ENCODE measurements at places on chromosomes 13 and 19.

GRCh38 chr13:46672338-46673090 lies 119.5 kb downstream of the LRCH1 start:
- DNase-seq, result no peak

DNA sequence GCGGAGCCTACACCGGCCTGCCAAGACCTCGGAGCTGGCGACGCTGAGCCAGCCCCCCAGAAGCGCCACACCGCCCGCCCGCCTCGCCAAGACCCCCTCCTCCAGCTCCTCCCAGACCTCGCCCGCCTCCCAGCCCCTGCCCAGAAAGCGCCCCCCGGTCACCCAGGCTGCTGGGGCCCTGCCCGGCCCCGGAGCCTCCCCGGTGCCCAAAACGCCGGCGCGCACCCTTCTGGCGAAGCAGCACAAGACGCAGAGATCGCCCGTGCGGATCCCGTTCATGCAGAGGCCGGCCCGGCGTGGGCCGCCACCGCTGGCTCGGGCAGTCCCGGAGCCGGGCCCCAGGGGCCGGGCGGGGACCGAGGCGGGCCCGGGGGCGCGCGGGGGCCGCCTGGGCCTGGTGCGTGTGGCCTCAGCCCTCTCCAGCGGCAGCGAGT lies 10.2 kb downstream of the C19orf25 start:
- no peak for DNase-seq

- DNase-seq, result no peak
Observed at GRCh38 chr13:106101201-106101600, 434.3 kb downstream of the EFNB2 start.

DNA sequence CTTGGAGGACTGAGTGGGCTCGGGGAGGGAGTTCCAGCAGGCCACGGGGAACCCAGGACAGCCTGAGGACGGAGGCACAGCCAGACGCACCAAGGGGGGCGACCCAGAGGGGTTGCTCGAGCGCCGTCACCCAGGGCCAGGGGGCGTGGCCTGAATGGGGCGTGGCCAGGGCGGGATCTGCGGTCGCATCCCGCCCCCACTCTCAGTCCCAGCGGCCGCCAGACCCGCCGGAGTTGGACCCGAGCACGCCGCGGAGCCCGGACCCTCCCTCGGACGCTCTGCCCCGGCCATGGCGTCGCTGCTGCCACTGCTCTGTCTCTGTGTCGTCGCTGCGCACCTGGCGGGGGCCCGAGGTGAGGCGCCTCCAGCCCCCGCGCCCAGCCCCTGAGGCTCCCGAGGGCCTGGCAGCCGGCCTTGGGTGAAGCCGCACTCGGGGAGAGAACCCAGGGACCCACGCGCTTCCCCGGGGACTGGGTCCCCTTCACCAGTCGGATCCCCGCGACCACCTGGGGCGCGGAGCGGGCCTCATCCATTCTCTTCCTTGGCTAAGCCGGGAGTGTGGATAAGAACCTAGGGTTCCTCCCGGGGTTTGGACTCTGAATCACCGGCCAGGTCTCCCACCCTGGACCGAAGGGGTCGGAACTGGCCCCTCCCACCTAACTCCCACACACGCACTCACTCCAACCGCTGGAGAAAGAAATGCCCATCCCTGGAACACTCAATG lies at the start of gene CILP2:
TSS of gene CILP2 (plus strand) at position 205 of the 724 bp plus-strand sequence. CDS start at position 290, 85 bp downstream.
- DNase-seq, result no peak

DNA sequence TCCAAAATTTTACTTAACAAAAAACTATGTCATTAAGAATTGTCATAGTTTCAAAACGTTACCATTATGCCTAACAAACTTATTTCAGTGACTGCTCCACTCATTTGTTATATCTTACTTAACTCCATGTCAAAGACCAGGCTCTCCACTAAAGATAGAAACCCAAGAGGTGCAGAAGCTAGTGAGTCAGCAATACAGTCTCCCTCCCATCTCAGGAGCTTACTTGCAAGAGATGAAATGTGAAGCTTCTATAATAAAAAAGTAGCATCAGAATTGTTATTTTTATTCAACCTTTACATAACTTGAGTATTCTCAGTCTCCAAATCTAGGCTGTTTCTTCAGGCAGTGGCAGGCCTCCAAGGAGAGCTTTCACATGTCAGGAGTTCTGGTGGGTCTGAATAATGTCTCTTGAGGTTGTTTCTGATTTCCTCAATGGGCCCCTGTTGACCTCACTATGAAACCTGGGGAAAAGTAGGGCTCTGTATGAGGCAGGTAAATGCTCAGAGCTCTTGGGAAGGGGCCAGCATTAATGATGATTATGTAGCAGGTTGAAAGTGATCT lies 242.0 kb downstream of the NDFIP2 start:
- DNase-seq, result no peak

DNA sequence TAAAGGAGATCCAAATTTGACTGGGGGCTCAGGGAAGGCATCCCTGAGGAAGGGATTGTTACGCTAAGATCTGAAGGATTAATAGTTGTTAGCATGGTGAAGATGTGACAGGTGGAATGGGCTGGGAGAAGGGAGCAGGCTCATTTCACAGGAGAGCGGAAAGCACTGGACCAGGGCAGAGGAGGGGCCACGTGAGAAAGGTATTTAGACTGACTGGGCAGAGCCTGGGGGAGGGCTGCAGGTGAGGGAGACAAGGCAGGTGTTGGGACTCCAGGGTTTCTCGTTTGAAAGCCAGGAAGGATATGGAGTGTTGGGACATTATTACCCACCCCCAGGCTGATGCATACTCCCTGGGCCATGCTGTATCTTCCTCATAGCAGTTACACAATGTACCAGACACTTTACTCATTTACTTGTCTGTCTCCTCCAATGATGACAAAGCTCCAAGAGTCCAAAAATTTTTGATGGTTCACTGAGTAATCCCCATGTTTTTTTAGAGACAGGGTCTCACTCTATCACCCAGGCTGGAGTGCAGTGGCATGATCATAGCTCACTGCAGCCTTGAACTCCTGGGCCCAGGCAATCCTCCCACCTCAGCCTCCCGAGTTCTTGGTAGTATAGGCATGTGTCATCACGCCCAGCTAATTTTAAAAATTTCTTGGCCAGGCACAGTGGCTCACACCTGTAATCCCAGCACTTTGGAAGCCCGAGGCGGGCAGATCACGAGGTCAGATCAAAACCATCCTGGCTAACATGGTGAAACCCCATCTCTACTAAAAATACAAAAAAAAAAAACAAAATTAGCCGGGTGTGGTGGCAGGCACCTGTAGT lies 2.3 kb downstream of the TRAPPC6A start:
- no peak for DNase-seq

- DNase-seq, result no peak
Observed at GRCh38 chr13:110200276-110200870, 106.6 kb downstream of the COL4A1 start.

DNA sequence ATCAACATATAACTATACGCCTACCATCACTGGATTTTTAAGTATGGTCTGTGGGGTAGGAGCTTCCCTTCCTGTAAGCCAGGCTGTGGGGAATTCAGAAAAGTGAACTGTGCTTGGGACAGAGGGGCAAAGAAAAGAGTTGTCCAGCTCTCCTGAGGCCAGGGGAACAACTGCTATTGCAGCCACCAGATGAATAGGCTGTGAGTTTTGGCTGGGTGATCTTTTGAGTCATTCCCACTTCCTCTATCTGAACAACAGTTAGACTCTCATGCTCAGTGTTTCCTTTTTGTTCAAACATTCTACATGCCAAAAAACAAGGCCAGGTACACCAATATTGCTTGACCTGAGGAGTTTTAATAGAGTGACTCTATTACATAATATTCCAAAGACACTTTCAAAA lies 426.2 kb upstream of the DACH1 start:
- DNase-seq, result no peak

GRCh38 chr19:38361633-38362075 lies 12.7 kb upstream of the PSMD8 start:
- DNase-seq, result peak; percentile 72

- no peak for DNase-seq
Observed at GRCh38 chr19:40524133-40524549, 52.5 kb upstream of the SHKBP1 start.

- no peak for DNase-seq
Observed at GRCh38 chr13:77345150-77345780, 18.4 kb upstream of the MYCBP2 start.

DNA sequence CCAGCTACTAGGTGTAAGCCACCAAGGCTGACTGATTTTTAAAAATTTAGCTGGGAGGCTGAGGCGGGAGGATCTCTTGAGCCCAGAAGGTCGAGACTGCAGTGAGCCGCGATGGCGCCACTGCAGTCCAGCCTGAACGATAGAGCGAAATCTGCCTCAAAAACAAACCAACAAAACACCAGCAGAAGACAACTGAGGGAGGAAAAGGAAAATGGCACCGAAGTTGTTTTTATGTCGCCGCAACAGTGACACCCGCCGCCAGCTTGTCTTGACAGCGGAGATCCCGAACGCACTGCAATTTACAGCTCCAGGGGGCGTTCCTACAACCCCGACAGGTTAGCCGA lies 298 bp upstream of the FAM98C start:
- no peak for DNase-seq

- DNase-seq, result no peak
Observed at GRCh38 chr19:40530091-40530901, 46.4 kb upstream of the SHKBP1 start.

DNA sequence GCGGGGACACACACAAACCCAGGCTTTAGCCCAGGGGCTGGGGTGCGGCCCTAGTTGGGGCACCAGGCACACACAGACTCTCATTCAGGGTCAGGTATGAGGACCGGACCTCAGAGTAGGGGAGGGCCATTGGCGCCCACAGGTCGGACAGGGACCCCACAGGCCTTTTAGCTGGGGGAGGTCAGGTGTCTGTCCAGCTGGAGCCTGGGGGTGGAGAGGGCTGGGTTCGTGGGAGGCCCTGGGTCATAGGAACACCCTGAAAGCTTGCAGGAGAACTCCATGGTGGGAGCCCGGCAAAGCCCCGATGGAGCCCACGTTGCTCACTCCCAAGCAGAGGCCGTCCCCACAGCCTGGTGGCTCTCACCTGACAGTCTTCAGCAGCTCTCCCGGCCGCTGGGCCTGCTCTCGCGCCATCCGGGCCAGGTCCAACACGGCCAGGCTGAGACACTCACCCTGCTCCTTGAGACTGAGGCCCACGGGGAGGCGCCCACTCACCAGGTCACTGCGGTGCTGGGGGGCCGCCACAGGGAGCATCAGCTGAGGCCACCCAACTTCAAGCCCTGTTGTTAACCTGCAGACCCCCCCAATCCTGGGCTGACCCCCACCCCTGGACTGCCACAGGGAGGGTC lies 5.0 kb downstream of the JAK3 start:
- DNase-seq, result no peak

- no peak for DNase-seq
Observed at GRCh38 chr13:27404680-27405079, 19.7 kb upstream of the GTF3A start.

GRCh38 chr13:26880735-26881134 lies 120.1 kb upstream of the GPR12 start:
- DNase-seq, result no peak

- no peak for DNase-seq
Observed at GRCh38 chr13:22082030-22082429, 411.2 kb downstream of the FGF9 start.

DNA sequence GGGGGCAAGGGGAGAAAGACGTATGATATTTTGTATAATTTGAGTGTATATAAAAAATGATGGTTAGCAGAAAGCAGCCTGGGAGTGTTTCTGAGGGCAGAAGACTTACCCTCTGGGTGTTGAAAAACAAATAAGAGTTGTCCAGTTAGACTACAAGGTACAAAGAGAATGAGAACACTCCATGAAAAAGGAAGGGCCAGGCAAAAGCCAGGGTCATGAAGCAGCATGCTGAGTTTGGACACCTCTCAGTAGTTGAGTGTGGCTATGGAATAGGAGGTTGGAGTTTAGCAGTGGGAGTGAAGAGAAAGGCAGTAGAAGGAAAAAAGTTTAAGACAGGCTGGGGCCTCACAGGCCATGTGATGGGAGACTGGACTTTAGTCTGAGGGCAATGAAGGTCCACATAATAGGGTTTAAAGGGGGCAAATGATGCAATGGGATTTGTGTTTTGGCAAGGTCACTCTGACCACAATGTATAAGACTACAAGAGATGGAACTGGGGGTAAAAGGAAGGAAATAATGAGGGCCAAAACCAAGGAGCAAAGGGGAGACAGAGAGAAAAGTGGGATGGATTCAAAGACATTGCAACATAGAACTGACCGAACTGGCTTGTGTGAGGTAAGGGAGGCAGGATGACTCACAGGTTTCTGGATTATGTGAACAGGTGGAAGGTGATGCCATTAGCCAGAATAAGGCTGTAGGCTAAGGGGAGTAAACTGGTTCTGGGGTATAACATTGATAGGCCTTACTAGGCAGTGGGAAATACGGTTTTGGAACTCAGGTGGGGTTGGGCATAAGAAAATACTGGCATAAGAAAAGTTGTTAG lies 76.6 kb downstream of the SERP2 start:
- no peak for DNase-seq

GRCh38 chr13:32657309-32657708 lies 71.1 kb downstream of the PDS5B start:
- no peak for DNase-seq

GRCh38 chr13:41199526-41199925 lies 5.2 kb upstream of the KBTBD7 start:
- no peak for DNase-seq

DNA sequence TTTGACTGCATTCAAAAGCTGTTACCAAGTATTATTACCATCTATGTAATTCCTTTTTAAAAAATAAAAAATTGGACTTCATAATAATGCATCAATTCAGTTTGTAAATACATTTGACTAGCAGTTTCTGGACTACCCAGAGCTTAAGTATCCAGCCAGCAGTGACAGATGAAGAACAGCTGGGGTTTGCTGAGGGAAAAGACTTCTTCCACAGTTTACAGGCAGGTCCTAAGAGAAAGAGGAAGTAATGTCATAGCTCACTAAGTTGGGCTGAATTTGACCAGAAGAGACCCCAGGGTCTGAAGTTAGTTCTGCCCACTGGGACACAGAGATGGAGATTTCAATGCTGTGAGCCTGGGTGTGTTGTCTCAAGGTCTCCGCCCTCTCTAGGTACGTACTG lies 96.4 kb downstream of the MBNL2 start:
- no peak for DNase-seq

GRCh38 chr19:35116072-35116801 lies 614 bp downstream of the FXYD3 start:
- DNase-seq, result no peak

DNA sequence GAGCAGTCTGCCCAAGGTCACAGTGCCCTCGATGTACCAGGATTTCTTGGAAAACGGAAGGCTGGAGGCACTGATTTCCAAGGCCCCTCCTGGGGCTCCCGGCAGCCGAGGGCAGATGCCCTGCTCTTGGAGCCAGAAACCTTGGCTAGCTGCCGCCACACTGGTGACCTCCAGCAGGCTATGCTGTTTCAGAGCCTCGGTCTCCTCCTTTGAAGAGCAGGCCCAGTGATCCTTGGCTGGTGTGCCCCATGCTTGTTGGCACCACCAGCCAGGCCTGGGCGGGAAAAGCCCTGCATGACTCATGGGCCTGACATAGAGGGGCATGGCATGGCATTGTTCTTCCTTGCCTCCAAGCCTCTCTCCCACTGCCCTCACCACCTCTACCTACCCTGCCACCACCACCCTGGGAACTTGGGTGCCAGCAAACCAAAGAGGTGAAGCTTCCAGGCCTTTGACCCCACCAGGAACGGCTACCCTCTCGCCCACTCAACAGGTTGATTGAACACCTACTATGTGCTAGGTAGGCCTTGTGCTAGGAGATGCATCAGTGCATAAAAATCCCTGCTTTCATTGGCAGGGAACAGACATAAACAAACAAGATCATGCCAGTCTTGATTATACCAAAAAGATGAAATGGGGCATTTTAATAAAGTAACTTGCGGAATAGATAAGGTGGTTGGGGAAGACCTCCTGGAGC lies 1.6 kb upstream of the CLEC11A start:
- no peak for DNase-seq
